BJ (cell line): ENCODE measurements at places on chromosomes 5 and 9. TPM values are rescaled to one million over a fixed set of nuclear protein-coding genes. Genes with fewer than 3 reads are reported as not detected.

Gene FOXB2
- polyA plus RNA-seq = not detected in 2 replicates

Gene ARSI
- 5.2 and 9.8 TPM in 2 replicates for polyA plus RNA-seq

Gene PCAT7
- polyA plus RNA-seq = 0.04 TPM in 2 replicates

Gene SLC36A3
- not detected in 2 replicates for polyA plus RNA-seq

Gene ITK
- not detected in 2 replicates for polyA plus RNA-seq

Gene C5orf46
- 13.4 and 19.6 TPM in 2 replicates for polyA plus RNA-seq

Gene SPINK5
- polyA plus RNA-seq = not detected in 2 replicates

GRCh38 chr5:126851501-126852011, 74.6 kb downstream of the LMNB1 start:
- DNase-seq = no peak

DNA sequence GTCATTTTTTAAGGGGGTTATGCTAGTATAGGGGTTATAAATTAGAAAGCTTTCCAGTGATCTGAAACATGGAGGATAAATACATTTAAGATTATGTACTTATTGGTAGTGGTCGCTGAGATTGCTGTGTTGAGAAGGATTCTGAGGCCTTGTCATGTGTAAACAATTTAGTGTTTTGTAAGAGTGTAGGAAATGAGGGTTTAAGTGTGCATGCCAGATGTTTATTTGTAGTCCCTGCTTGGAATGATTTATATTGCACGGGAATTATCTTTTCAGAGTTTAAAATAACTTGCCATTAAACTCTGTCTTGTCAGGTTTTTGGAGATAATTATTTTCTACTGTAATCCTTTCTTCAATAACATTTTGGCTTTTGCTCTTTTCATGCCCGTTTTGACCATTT, 19.4 kb downstream of the ZNF618 start:
- DNase-seq = peak; percentile 22

- DNase-seq = no peak
These were observed 66.4 kb upstream of the TMC1 start for GRCh38 chr9:72454871-72455491.

DNA sequence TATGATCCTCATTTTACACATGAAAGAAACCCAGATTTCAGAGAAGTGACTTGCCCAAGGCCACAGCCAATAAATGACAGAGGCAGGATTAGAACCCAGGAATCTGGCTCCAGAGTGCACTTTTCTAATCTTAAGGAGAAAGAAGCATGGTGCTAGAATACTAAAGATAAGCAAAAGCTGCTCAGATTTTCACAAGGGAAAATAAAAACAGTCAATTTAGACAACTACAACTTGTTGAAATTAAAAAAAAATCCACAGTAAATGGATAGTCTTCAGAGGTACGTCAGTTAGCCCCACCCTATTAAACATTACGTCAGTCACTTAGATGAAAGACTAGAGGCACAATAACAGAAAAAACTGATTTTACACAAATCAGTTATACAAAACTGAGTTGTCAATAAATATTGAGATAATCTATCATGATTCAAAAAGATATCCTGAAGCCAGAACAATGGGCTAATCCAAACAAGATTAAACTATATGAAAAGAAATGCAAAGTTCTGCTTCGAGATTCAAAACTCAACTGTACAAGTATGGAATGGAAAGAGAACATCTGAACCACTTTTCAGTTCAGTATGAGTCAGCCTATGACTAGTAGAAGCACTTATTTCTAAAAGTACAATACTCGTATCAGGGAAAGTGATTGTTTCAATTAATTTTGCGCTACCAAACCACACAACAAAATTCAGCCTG, 9.3 kb downstream of the TMEM245 start:
- DNase-seq = no peak

DNA sequence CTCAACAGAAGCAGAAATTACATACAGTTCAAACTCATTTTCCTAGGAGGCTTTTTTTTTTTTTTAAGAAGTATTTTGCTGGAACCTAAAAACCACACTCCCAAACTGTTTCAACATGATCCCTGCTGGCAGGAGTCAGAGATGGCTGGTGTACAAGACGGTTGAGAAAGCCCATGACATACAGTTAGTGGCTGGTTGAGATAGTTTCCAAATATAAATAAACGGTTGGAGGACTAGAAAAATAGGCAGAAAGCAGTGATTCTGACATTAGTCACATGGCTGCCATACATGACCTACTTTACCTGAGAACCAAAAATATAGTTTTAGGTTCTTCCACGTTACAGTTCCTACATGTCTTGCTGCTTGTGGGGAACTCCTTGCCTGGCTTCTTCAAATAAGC, 31.7 kb upstream of the BASP1 start:
- DNase-seq = peak; percentile 90
